GM20000 (cell line): ENCODE measurements at places on chromosomes 2 and 18.

DNA sequence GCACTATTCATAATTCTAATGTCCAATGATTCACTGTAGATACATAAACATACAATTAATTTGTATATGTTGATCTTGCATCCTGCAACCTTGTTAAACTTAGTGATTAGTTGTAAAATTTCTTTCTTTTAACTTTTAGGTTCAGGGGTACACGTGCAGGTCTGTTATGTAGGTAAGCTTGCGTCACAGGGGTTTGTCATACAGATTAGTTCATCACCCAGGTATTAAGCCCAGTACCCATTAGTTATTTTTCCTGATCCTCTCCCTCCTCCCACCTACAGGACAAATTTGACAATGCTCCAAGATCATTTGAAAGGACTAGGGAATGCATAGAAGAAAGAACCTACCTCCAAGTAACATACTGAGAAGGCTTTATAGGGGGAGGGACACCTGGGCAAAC, 290.1 kb downstream of the SRBD1 start:
- DNase-seq = no peak

- DNase-seq = no peak
Measured at GRCh38 chr18:47915930-47916329, 14.5 kb downstream of the SMAD2 start.

DNA sequence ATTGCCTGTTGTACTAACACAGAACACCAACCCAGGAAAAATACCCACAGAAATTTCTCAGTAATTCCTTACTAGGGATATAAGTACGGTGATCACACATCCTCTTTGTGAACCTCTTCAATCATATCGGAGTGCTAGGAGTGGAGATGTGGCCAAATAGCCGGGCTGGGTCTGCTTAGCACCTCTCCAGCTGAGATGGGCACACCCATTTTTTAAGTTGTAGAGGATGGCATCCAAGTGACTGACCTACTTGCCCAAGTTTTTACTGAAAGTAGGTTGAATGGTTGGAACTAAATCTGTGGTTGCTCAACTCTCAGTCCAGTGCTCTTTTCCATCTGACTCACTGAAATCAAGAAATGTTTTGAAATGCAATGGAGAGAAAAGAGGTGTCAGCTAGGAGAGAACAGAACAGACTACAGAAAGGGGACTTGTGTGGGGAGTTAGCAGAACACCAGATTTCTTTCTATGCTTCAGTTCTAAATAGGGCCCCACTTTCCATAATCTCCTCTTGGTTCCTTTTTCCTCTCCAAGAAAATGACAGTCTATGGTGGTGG, 68.7 kb upstream of the FSHR start:
- DNase-seq = no peak

DNA sequence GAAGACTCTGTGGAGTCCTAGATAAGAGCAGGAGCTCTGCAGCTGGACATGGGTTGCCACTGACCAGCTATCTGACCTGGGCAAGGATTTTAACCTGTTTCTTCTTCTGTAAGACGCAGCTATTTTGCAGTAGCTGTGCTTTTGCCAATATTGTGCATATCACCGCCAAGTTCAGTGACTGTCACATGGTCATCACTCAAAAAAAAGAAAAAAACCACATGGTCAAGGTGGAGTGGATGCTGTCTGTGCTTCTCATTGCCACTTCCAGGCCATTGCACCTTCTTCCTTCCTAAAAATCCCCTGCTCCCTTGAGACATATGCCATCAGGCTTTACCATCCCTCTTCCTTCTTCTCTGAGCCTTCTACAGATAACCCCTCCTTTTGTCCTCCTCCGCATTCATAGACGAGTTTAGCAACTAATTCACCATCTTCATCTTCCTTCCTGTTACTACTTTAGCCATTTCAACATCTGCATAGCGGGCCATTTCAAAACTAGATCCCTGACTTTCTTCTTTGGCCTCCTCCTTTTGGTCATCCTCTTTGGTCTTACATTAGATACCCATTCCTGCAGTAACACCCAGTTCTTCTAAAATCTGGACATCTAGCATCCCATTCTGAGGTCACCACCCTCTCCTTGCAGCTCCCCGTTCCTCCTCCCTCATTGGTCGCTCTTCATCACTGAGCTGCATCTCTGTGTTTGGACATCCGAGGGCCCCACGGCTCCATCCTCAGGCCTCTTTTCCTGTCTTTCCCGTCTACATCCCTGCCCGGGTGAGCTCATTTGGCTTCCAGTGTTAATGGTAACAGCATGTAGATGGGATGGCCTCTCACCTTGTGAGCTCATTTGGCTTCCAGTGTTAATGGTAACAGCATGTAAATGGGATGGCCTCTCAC, 17.8 kb downstream of the RNF144A start:
- no peak for DNase-seq

DNA sequence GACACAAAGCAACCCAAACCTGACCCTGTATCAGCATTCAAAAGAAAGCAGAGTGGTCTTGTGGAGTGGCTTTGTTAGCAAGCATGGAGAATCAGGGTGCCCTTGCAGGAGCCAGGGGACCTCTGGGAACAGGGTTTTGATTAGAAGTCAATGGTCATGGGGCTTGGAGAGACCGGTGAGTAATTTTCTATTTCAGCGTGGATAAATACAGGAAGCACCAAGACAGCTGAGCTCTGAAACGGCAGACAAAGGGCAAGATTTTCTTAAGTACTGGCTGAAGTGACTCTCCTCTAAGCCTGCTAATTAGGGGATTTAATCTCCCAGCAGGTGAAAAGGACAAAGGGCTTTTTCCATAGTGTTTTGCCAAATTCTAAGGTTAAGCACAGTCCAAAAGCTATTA, 78.0 kb upstream of the GAREM1 start:
- DNase-seq = no peak

DNA sequence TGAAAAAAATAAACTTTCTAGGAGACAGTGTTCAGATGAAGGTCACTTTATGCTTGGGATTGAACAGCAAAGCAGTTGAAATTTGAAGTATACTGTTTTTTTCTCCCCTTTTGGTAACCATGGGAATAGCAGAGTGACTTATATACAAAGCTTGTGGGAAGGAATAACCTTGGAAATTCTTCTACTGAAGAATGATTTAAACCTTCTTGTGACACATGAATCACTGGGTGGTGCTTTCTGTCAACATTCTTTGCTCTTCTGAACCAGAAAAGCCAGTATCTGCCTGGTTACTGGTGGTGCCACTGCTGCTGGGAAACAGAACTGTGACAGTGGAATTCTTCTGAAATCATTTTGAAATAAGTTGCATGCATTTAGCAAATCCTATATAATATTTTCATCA, 39.4 kb upstream of the RND3 start:
- no peak for DNase-seq

- DNase-seq = peak; percentile 56
Measured at GRCh38 chr2:111705711-111706336, 178.2 kb downstream of the ANAPC1 start.

GRCh38 chr2:21453723-21454450, 330.1 kb downstream of the TDRD15 start:
- DNase-seq = no peak

DNA sequence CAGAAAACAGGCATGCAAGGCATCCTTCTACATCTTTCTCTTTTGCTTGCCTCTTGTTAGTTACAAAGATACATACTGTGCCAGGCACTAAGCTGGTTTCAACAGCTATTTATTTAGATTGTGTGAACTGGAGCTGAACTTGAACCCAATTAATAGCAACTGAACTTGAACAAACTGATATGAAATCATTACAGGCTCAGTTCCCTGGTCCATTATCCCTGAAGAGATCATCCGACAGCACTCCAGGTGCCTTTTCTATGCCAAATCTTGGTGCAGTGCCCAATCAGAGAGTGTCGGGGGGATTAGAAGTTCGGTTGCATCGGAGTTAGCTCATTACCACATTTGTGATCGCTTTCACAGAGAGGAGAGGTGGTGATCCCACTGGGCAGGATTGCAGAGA, 477.6 kb downstream of the PARD3B start:
- no peak for DNase-seq

- no peak for DNase-seq
Measured at GRCh38 chr2:150036622-150037021, 449.0 kb upstream of the MMADHC start.

- no peak for DNase-seq
Measured at GRCh38 chr18:67582488-67582887, 66.0 kb upstream of the DSEL start.

- DNase-seq = no peak
Measured at GRCh38 chr2:74864728-74865722, 31.1 kb downstream of the HK2 start.

DNA sequence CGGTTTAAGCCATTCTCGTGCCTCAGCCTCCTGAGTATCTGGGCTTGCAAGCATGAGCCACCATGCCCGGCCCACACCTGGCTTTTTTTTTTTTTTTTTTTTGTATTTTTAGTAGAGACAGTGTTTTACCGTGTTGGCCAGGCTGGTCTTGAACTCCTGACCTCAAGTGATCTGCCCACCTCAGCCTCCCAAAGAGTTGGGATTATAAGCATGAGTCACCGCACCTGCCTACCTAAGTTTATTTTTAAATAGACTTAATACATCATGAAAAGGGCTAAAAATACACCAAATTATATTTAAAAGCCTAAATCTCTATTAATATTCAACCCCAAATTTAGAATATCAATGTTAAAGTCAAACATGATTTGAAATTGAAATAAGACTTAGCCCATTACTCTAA, 250.8 kb upstream of the MC4R start:
- no peak for DNase-seq

DNA sequence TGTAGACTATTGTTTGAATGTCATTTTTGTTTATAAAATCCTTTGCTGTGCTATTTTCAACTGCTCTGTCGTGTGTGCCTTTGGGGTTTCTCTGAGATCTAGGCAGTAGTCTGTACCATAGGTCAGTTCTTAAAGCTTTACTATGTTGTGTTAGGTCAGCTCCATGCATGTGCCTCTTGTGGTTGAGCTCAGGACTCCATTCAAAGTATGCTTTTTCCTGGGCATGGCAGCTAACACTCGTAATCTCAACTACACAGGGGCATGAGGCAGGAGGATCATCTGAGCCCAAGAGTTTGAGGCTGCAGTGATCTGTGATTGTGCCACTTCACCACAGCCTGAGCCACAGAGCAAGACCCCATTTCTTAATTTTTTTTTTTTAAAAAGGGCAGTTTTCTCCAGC, 174.4 kb upstream of the SPHKAP start:
- no peak for DNase-seq

DNA sequence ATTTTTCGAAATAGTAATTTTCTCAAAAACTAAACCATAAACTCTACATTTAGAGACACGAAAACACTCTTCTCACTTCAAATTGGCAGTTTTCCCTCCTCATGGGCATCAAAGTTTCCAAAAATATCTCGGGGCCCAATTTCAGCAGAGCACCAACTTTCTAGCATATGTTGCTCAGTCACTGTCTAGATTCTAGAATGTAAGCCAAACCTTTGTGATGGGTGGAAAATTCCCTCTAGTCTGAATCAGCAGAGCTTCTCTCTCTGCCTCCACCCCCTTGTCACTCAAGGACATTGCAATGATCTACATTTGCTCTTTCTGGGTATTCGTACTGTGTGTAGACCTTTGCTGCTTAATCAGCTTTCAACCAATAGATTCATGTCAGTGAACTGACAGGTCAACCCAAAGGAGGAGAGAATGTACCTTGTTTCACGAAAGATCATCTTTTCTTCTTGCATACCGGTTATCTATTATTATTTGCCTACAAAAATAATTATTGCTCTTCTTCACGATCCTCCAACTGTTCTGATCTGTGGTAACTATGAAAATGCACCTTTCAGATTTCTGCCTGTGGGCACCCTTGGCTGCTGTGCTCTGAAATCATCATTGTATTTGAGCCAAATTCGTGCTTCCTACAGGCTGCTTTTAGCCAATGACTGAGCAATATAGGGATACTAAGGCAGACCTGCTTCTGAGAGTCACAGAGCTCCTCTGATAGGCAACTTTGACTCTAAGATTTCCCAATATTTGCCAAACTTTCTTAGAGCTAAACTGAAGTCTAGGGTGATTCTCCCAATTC, 38.7 kb upstream of the GLS start:
- no peak for DNase-seq

GRCh38 chr2:155250800-155251199, 552.3 kb downstream of the KCNJ3 start:
- peak; percentile 5 for DNase-seq
